ENCODE measurements at places on chromosomes 7 and 10.
A peak's percentile ranks its signal among the peaks of the same experiment; 100 is the strongest.

DNA sequence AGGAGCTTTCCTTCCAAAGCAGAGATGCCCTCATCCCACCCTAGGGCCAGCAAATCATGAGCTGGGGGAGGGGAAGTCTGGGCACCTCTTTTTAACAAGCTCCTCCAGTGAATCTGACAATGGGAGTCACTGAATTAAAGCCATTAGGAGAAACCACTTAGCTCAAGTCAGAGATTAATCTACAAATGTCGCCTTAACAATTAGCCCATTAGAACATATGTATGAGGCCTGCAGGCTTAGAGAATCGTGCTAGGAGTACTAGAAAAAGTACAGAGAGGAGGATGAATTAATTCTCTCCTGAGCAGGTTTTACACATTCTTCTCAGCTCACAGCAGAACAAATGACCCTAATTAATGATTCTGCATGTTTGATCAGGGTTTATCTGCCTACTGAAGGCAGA is 381.3 kb downstream of the KCNMA1 start:
- no peak for DNase-seq

- peak; percentile 23 for DNase-seq
These were observed 119.2 kb downstream of the MBL2 start for GRCh38 chr10:52653263-52653909.

GRCh38 chr7:131456338-131456737 is 100.1 kb downstream of the PODXL start:
- DNase-seq = no peak

DNA sequence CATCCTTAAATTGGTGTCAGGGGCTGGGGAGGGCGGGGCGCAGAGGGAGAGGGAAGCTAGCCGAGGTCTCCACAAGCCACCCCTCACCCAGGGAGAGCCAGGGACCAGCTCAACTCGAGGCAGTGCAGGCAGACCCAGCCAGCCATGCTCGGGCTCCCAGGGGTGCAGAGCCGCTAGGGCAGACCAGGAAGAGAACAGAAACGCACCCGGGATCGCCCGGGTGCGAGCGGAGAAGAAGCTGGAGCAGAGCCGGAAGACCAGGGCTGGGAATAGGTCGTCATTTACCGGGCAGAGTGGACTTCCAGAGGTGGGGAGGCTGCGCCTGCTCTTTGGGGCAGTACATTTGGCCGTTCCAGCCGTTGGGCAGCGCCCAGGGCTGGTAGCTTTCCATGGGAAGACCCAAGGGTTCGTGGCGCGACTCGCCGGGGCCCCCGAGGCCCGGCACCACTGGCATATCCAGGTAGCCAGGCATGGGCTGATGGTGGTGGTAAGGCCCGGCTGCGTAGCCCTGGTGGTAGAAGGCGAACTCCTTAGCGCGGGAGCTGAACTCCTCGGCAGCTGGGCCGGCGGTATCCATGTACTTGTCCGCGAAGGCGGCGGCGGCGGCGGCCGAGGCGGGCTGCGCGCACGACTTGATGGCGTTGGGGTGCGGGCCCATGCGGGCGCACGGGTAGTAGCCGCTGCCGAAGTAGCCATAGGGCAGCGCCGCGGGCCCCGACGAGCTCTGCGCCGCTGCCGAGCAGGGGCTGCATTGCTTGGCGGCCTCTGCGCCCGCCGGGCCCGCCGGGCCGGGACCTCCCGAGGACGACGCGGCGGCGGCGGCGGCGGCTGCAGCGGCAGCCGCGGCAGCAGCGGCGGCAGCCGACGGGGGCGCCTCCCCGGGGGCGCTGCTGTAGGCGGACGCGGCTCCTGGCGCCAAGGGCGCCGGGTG is 755 bp downstream of the HOXA13 start:
- DNase-seq = peak; percentile 54

DNA sequence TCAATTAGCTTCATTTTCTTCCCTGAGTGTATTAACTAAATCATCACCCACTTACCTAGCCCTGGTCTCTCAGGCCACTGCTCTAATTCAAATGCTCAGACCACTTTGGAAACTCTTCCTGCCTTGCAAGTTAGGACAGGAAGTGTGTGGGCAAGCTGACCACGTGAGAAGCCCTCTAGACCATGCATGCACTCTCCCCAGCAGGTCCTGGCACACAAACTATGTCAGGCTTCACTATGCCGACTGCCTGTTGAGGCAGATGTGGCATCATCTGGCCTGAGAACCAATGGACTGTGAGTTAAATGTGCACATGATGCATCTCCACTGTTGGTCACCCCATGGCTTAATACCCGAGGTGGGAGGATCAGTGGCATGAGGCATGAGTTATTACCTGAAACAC is 439.6 kb downstream of the GRID1 start:
- DNase-seq = no peak

- no peak for DNase-seq
These were observed 211.3 kb upstream of the PPP2R2D start for GRCh38 chr10:131689486-131689885.

Data from AG20443 (cell line).